ENCODE measurements at places on chromosomes 13 and 19.
A peak's percentile ranks its signal among the peaks of the same experiment; 100 is the strongest.

DNA sequence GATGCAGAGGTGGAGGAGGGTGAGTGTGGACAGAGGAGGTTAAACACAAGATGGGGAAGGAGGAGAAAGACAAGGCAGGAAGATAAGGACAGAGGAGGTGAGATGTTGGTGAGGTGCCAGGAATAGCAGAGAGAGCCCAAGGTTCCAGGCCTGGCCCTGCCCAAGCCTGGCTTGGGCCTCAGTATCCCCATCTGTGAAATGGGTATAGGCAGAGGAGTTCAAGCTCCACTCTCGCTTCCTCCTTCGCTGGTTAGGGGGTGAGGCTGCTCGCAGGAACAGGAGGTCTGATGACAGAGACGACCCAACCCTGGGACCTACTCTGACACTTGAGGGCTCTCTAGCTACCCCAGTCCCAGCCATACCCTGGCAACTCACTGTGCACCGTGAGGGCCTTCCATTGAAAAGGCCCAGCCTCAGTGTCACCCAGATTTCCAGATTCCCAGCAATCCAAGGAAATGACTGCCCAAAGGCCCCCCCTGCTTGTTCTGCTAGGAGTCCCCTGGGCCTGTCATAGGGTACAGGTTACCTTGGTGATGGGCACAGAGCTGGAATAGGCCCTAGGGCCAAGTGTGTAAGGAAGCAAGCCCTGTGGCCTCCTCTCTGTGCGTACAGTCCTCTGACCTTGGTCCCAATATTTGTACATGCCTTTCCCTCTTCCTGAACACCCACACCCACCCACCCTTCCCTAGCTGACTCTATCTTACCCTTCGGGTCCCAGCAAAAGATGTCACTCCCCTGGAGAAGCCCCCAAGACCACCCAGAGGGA lies 8.6 kb upstream of the ANGPTL8 start:
- DNase-seq = no peak

GRCh38 chr19:39054091-39054470 lies 21.7 kb upstream of the FBXO27 start:
- DNase-seq = no peak

DNA sequence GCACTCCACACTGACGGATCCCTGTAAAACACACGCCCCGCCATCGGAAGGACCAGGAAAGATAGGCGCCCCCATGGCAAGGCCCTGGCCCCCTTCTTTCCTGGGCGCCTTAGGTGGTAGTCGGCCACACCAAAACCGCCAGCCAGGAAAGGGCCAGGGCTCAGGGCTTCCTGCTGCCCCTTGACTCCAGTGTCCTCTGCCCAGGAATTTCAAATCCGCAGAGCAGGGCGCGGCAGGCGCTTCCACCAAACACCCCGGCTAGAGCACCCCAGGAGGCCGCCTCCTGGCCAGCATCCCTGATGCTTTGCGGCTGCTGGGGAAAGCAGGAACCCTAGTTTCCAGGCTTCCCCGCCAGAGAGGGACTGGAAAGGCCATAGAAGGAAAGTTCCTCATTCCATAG lies 57.5 kb downstream of the ZNF726 start:
- no peak for DNase-seq

GRCh38 chr19:19488875-19489690 lies 26.3 kb downstream of the TSSK6 start:
- DNase-seq = peak; percentile 53

GRCh38 chr13:40333226-40333625 lies 333.2 kb downstream of the FOXO1 start:
- DNase-seq = no peak

GRCh38 chr19:2121416-2122051 lies 24.8 kb downstream of the IZUMO4 start:
- no peak for DNase-seq

- no peak for DNase-seq
Measured at GRCh38 chr19:35558400-35559280, 4.8 kb downstream of the ATP4A start.

DNA sequence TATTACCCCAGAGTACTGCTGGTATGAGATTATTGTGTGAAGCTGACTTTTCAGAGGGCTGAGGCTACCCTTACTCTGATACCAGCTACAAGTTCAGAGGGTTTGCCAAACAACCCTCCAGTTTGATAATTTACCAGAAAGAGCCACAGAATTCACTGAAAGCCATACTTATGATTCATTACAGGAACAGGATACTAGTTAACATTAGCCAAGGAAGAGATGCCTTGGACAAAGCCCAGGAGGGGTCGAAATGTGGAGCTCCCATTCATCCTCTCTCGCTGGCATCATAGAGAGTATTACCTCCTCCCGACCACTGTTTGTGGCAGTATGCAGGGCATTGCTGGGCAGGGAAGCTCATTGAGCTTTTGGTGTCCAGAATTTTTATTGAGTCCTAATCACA lies 364.3 kb downstream of the KCNRG start:
- DNase-seq = peak; percentile 22

DNA sequence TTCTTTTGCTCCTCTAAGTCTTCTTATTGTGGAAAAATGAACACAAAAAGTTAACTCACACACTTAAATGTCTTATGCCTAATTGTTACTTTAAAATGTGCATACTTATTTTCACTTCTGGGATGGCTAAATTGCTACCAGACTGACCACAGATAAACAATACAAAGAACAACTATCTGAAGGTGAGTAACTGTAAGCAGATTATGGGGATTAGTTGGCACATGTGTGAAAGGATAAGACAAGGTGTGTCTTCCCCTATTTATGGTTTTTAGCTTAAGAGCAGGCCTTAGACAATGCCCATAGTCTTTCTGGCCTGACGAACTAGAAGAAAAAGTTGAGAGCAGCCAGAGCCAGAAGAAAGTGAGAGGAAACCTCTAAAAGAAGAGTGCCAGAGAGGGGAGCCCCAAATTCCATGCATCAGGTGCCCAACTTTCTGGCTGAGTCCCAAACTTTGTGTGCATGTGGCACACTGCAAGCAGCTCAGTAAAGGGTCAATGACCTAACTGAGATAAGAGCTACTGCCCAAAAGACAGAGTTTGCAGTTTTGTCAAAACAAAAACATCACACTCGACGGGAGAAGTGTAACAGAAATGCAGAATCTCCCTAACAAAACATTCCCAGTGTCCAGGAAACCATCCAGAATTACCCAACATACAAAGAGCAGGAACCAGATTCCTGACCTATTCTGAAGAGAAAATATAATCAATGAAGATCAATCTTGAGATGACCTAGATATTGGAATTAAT lies 375.4 kb downstream of the KCNRG start:
- no peak for DNase-seq

GRCh38 chr13:112808377-112809140 lies 118.7 kb downstream of the ATP11A start:
- DNase-seq = no peak

- DNase-seq = no peak
Measured at GRCh38 chr13:66972659-66973058, 257.5 kb downstream of the PCDH9 start.

DNA sequence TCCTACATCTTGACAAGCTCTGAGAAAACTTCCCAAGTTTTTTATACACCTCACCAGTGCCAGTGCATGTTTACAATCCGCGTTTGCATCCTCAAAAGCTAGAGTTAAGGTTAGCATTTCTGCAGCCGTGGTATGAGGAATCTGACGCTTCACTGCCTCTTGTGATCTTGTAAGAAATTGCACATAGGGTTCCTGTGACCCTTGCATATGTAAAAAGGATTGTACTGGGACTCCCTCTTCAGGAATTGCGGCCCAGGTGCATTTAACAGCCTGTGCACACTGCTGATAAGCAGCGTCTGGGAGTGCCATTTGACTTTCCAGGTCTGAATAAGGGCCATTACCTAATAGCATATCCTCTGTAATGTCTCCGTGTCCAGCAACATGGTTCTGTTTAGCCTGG lies 15.3 kb downstream of the FPR3 start:
- DNase-seq = no peak

DNA sequence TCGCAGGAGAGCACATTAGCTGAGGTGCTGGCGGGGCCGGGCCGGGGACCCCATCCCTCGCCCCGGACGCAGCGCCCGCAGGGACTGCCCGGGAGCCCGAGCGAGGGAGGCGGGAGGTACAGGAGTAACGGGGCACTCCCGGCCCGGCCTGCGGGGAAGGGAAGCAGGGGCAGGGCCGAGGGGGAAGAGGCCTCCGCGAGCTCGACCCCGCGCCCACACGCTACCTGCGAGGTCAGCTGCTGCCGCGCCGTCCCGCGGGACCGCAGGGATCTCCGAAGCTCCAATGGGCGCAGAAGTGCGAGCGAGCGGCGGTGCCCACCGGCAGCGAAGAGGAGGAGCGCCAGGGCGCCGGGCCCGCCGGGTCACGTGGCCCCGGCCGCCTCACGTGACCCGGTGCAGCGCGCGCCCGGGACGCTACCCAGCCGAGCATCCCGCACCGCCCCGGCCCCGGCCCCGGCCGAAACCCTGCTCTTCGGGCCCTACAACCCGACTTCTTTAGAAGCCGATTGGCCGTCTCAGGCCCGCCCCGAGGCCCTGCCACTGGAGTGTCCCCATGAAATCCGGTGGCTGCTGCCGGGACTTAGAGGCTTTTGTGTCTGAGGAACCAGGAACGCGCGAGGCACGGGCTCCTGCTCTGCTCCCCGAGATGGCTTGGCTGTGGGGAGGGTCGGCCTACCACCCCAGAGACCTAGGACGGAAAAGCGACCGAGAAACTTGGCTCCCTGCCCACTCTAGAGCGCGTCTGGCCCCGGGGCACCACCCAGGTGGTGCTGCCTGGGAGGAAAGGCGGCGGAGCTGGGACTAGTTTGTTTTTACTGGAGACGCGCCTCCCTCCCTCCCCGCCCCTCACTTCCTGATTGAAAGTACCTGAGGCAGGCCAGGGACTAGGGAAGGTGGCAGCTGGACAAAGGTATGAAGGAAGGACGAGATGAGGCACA lies at the start of gene RCBTB1:
Gene RCBTB1, minus strand, starts transcription at position 339 of the 938 bp plus-strand sequence. CDS start 18,279 bp downstream, outside the sequence.
- DNase-seq = peak; percentile 75

DNA sequence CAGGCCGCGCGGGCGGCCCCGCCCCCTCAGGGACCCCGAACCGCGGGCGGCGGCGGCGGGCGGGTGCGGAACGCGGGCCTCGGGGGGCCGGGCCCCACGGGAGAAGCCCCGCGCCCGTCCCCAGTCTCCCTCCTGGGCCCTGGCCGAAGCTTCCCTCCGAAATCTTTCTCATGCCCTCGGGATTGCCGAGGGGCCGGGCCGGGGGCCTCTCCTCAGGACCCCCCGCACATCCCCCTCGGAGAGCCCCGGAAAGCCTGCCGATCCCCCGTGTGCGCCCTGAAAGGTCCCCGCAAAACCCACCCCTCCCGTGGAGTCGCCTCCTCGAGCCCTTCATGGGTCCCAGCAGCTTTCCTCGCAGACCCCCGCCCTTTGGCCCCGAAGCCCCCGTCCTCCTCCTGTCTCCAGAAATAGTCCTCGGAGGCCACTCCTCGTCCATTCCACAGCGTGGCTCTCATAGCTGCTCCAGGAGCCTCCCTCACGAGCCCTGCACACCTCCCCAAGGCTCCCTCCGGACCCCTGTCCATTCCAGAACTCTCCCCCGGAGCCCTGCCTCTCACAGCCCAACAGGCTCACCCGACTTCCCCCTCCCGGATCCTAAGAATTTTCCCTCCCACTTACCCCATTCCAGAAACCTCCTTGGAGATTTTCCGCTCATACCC lies 555 bp downstream of the SAMD4B start:
- no peak for DNase-seq

DNA sequence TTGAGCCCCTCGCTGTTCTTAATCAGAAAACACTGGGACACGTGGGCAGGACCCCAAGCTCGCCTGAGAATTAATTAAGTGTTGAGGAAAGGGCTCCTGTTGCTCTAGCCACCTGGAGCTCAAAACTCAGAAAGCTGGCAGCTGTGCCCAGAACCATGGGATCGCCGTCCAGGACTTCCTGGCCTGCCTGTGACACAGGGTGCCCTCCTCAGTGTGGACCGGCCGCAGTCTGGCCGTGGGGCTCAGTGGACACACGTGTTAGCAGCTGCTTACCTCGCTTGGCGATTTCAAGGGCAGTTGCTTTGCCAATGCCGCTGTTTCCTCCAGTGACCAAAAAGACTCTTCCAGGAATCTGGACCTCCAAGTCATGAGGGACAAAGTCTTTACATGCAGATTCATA lies 4.7 kb downstream of the DHRS12 start:
- no peak for DNase-seq

GRCh38 chr13:31522396-31522795 lies 216.9 kb upstream of the RXFP2 start:
- DNase-seq = peak; percentile 88

GRCh38 chr13:50441130-50441529 lies 402.4 kb downstream of the DLEU7 start:
- no peak for DNase-seq

- no peak for DNase-seq
Measured at GRCh38 chr13:39039041-39039440, 785 bp downstream of the NHLRC3 start.

GRCh38 chr13:78700121-78700910 lies 41.4 kb upstream of the OBI1 start:
- DNase-seq = no peak

DNA sequence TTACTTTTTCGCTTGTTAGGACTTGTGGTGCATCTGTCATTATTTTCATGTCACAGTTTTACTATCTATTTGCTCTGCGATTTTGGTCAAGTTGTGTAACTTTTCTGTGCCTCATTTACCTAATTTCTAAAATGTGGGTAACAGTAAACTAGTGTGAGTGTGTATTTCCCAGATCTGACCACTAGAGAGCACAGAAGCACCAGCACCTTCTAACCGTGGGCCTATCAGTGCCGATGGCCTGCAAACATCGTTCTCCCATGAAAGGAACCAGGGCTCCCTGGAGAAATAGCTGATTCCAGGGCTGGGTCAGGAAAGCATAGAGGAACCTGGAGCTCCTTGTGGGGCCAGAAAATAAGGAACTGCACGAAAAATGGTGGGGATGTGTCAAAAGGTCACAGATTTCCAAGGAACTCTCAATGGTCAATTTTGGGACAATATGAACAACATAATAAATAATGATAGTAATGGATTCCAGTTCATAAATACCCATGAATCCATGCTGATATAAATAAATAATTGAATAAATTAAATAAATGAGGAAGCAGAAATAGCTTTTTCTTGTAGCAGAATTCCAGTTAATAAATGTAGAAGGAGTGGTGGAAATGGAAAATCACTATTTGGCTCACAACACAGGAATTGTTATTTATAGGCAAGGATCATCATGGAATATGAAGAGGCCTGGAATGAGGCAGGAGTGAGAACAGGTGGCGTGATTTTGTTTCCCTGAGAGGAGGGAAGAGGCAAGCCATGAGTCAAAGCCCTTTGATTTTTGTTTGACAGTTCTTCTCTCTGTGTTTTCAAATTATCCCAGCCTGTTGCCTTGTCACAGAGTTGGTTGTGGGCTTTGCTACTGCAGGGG lies 31.1 kb downstream of the CEACAM8 start:
- DNase-seq = peak; percentile 71

DNA sequence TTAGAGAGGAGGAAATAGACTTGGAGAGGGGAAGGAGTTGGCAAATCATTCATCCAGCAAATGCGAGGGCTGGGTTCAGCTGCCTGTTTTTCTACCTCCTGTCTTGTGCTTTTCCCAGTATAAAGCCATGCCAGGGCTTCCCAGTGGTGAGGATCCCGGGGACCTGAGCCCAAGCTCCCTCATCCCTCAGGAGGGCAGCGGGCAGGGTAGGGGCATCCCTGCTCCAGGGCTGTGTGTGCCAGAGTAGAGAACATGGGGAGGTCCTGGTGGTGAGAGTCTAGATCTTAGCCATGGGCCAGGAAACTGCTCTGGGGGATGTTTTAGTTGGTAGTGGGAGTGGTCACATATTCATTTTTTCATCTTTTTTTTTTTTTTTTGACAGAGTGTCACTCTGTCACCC lies 43.6 kb downstream of the GPR12 start:
- DNase-seq = no peak

GRCh38 chr13:40922437-40923040 lies 96.6 kb downstream of the ELF1 start:
- DNase-seq = no peak

- DNase-seq = no peak
Measured at GRCh38 chr19:52646571-52647217, 8.5 kb upstream of the ZNF83 start.

- no peak for DNase-seq
Measured at GRCh38 chr19:31270897-31271296, 78.3 kb downstream of the TSHZ3 start.
